ENCODE measurements at places on chromosomes 7 and 10.

- no peak for DNase-seq
These were observed 24.4 kb downstream of the DLG5 start for GRCh38 chr10:77902159-77902558.

DNA sequence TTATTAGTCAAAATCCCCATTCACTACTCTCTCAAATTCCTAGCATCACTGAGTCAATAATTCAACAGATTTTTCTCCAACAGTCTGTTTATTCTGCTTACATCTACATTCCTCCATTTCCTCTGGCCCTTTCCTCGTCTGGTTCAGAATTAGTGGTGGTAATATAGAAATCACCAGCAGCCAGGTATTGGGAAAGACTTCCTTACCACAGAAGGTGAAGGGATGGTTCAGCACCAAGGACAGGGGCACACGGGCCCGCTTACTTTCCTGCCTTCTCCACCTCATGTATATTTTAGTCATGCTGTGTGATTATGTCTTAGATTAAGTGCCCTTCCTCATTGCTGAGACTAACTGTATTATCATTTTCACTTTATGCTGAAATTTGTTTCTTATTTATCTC lies 70.4 kb upstream of the APBB1IP start:
- no peak for DNase-seq

GRCh38 chr10:51743146-51743545 lies 43.8 kb upstream of the CSTF2T start:
- no peak for DNase-seq

DNA sequence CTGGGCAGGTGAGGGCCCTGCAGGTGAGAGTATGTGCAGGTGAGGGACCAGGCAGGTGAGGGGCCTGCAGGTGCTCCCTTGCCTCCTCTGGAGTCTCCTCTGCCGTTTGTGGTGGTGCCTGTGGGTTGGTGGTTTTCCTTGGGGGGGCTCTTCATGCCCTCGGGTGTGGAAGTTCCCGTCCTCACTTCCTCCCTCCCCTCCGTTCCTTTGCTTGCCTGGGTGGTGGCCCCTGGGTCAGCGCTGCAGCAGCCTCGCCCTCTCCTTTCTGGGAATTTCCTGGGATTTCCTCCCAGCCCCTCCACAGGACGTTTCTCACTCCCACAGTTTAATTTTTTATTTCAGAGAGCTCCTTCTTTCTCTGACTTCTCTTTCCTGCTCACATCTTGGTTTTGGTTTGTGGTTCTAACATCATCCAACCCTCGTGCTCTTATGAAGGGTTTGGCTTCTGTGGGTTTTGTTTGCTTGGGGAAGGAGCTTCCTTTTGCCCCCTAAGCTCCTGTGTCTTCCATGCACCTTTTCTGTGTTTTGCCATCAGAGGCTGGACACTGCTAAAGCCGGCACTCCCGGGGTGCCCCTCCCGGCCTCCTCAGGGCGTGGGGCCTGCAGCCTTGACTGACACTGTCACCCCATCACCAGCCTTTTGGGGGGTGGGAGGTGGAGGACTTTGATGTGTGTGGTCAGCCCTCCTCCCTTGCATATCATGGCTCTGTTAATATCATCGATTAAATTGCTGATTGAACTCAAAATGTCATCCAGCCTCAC lies 29.2 kb upstream of the ADGRA1 start:
- no peak for DNase-seq

DNA sequence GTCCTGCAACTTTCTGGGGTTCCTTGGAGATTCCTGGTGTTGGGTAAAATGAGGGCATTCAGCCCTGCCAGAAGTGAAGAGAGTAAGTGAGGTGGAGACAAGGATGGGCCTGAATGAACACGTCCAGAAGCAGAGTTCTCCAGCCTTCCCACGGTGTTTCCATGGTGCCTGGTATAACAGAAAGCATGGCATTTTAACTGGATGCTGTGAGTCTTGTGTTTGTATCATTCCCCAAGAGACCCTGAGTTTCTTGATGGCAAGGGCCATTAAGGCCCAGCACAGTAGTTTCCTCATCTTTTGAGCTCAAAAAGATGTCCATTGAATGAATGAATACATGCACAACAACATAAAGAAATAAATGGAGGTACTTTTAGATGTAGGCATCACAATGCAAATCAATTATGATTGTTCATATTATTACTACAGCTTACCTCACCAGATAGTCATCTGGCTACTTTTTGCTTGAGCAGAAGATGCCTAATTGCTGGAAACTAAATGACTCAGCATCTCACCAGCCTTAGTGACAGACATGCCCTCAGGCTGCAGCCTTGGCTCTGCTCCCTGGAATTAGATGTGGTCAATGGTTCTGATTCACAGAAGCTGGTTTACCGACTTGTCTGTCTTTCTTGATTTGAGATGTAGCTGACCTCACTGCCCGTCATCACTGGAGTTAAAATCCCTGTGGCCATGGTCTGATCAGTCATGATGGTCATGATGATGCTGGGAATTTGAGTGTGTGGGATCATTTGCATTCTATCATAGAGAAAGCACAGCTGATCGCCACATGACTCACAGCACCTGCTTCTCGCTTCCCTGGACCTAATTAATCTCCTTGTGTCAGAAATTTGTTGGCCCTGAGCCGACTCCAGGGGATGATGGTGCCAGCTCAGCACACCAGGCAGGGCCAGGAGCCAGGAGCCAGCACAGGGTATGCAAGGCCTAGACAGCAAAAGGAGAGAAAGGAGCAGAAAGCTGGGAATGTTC lies 83.9 kb downstream of the CXCL12 start:
- no peak for DNase-seq

GRCh38 chr7:155277385-155277994 lies 20.2 kb upstream of the INSIG1 start:
- DNase-seq: no peak

DNA sequence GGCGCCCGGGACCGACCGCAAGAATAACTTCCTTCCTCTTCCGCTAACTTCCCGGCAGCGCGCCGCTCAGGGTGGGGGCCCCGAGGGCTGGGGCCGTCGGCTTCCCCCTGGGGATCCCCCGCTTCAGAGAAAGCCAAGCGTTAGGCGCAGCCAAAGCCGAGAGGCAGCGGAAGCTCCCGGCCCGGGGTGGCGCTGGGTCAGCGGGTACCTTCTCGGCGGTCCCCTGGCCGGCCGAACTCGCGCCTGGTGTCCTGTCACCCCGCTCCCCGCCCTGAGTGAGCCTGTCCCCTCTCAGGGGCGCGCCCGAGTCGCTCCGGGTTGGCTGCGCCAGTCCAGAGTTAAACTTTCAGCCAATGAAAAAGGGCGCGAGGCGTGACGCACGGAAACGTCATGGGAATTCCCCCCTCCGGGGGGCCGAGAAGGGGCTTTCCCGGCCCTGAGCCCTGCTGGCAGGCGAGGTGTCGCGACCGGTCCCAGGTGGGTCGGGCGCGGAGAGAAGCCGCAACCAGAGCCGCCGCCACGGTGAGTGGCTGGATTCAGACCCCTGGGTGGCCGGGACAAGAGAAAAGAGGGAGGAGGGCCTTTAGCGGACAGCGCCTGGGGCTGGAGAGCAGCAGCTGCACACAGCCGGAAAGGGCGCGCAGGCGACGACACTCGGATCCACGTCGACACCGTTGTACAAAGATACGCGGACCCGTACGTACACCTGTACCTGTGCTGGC lies 1.3 kb upstream of the NFKB2 start:
- DNase-seq: peak; percentile 100

DNA sequence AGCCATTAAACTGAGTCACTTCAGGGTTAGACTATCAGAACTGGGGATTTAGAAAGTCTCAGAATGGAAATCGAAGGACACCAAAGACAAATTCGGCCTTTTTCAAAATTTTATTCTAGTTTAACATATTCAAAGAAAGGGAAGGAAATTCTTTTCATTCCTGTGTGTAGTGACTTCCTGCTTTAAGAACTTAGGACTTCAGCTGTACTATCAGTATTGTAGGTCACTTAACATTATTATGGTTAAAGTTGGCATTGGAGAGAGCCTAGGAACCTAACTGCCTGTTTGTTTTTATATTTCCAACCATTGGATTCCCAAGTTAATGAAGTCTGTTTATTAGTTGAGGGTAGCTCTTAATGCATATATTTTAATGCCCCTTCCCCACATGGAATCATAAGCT lies 63.7 kb downstream of the PTEN start:
- no peak for DNase-seq

GRCh38 chr7:7175075-7175695 lies 7.2 kb upstream of the C1GALT1 start:
- no peak for DNase-seq

- no peak for DNase-seq
These were observed 19.4 kb downstream of the MKLN1 start for GRCh38 chr7:131346885-131347592.
